GM12878 (cell line): ENCODE measurements at places on chromosomes 2 and 18. TPM values are rescaled to one million over a fixed set of nuclear protein-coding genes. Genes with fewer than 3 reads are reported as not detected.

The MOGAT1 gene
- not detected in 2 replicates for polyA plus RNA-seq

The KRTCAP3 gene
- polyA plus RNA-seq, result 0.48 and 0.51 TPM in 2 replicates

The CAVIN2 gene
- polyA plus RNA-seq, result not detected in 2 replicates

The ZNF512 gene
- 27.3 and 31.6 TPM in 2 replicates for polyA plus RNA-seq

The PRADC1 gene
- polyA plus RNA-seq, result 37.6 and 39.0 TPM in 2 replicates

The SLC8A1 gene
- polyA plus RNA-seq, result not detected in 2 replicates

The PRKAG3 gene
- not detected in 2 replicates for polyA plus RNA-seq

The FAM237A gene
- not detected in 2 replicates for polyA plus RNA-seq

The COL3A1 gene
- 0.16 and 0.46 TPM in 2 replicates for polyA plus RNA-seq

The ATF2 gene
- 41.9 and 44.7 TPM in 2 replicates for polyA plus RNA-seq

DNA sequence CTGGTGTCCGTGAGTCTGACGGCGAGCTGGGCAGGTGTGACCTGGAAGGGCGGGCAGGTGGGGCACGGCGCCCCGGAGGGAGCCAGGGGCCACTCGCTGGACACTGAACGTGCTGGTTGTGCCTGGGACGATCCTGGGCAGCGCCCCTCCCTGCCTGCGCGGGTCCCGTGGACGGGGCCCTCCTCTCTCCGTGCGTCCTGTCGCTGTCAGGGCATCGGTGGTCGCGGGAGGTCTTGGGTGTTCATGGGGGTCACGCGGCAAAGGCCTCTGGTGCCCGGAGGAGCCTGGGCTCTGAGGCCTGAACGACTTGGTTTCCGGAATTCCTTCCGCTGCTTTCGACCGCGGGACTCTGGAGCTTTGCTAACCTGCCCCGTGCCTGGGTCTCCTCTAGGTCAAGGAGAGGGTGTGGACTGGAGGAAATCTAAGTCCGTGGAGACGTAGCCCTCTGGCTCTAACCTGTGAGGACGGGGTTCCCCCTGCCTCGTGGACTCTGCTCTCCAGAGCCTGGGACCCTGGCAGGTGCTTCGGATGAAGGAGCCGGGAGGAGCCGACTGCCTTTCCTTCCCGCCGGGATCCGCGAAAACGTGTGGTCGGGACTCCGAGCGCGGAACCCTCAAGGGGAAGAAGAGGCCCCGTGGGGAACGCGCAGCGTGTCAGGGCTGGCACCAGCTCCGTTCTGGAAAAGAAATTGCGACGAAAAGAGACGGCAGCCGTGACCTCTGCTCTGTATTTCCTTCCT, 14.7 kb downstream of the SOX11 start:
- DNase-seq, result no peak

GRCh38 chr2:216114382-216114713, 5.2 kb downstream of the XRCC5 start:
- DNase-seq, result no peak

DNA sequence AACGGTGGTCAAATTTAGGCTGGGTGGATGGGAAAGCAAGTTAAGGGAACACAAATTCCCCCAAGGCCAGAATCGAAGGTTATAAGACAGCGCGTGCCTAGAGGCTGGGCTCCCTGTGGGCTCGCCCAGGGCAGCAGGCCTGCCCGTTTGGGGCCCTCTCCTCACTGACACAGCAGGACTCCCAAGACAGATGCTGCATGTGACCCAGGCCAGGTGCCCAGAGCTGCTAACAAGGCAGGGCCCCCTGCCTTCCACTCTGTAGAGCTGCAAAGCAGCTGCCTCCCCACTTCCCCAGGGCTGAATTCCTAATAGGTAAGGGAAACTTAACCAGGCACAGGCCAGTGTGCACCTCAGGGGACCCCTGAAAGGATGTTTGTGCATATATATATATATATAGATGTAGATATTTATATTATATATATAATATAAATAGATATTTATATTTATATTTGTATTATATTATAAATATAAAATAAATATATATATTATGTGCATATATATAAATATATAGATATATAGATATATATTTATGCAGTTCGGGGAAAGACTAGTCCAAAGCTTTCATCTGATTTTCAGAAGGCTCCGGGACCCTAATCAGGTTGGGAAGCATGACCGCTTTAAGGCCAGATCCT, 43.7 kb downstream of the TMEM37 start:
- no peak for DNase-seq

DNA sequence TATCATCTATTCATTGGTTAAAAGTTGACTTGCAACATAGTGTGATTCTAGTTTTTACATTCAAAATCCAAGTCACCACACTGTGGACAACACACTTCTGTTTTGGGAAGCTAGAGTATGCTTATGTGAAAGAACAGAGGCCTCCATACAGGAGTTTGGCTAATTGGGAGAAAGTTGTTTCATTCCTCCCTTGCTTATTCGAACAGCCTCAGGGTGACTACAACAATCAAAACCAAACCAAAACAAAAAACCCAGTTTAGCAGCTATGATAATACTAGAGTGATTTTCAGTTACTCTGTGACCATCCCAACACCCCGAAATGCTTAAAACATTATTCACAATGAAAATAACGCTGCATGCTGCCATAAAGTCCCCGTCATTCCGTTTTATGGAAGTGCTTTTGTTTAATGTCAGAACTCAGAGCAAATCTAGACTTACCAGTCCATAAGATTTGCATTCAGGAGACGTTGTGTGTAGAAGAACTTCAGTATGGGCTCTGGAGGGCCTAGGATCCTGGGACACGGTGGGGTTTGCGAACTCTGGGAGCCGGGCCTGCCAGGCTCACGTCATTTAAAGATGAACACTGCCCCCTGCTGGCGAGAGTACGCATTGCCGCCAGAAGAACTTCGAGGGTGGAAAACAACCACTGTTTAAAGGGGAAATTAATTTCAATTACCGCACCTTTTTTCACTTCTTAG, 111.4 kb downstream of the FTCDNL1 start:
- no peak for DNase-seq

DNA sequence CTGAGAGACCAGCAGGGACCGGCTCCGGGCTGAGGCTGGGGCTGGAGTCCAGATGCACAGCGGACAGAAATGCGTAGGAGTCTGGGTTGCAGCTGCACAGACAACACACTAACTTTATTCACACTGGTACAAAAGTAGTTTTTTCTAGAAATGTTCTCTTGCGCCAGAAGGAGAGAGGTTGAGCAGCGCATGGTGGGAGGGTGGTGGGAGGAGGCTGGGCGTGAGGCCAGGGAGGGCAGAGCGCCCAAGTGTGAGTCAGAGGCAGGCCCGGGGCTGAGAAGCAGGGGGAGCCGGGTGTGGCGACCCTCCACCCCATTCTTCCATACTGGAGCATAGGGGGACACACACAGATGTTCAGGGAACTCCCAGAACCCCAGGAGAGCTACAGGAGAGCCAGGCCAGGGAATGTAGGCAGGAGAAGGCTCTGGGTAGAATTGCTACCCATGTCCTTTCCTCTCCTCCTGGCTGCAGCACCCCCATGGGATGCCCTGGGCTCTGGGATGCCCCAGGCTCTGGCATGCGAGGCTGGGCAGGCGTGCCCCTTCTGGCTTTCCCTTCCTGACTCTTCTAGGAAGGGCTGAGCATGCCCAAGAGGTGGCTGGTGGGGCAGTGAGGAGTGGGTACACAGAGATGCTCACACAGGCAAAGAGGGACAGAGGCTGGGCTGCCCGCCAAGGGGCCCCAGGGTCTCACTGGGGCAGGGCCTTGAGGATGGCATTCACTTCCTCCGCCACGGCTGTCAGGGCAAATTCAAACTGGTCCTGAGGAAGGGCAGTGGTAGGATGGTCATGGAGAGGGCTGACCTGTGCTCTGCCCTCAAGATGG, 10.6 kb downstream of the DNAJB2 start:
- no peak for DNase-seq

DNA sequence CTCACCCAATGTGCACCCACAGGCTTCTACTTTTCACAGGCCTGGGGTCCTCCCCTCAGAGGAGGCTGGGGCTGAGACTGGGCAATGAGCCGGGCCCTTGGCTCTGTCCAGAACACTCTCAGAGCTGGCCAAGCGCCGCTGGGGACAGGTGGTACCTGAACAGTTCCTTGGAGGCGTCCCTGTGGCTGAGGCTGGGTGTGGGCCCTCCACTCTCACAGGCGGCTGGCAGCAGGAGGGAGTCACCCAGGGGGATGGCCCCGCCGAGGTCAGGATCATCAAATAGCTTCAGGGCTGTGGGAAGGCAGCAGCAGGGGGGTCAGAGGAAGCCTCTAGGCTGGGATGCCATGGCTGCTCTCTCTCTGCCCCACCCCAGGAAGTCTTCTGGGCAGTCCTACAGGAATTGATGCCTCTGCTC, 27.1 kb downstream of the HS1BP3 start:
- DNase-seq, result no peak

- DNase-seq, result no peak
Measured at GRCh38 chr2:47607005-47607679, 175.8 kb upstream of the MSH6 start.

DNA sequence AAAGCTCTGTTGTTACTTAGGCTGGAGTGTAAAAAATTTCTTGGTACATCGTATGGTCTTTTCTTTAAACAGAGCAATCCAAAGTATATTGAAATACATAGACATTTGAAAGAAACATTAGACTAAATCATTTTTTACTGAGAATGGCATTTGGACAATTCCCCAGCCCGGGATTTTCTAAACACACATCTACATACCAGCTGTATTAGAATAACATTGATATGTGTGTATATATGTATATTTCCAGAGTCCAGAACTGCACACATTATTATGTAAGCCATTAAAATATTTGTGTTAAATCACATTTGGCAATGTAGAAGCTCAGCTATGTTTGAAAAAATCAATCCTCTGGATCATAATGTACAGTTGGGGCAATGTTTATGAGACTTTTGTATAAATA, 1853.6 kb upstream of the LRRTM1 start:
- DNase-seq, result no peak

GRCh38 chr2:212520340-212520739, 18.3 kb downstream of the ERBB4 start:
- no peak for DNase-seq

DNA sequence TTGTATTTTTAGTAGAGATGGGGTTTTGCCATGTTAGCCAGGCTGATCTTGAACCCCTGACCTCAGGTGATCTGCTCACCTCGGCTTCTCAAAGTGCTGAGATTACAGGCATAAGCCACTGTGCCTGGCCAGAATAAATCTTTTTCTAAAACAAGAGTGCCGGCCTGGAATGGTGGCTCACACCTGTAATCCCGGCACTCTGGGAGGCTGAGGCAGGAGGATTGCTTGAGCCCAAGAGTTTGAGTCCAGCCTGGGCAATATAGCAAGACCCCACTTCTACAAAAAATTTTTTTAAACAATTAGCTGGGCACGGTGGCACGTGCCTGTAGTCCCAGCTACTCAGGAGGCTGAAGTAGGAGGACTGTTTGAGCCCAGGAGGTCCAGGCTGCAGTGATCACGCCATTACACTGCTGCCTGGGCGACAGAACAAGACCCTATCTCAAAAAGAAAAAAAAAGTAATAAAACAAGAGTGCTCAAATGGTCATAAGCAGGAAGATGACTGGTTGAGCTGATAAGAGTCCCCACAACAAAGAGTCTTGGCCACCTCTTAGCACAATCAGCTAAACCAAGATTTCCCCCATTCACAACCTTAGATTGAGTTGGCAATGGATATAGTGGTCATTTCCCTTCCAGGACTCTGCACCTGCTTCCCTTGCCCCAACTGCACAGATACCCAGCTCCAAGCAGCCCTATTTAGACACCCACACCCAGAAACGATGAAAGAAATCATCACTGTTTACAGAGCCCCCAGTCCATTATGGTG, 5.8 kb upstream of the UCN start:
- DNase-seq, result no peak

- DNase-seq, result no peak
Measured at GRCh38 chr18:28637897-28638296, 461.0 kb upstream of the CDH2 start.

DNA sequence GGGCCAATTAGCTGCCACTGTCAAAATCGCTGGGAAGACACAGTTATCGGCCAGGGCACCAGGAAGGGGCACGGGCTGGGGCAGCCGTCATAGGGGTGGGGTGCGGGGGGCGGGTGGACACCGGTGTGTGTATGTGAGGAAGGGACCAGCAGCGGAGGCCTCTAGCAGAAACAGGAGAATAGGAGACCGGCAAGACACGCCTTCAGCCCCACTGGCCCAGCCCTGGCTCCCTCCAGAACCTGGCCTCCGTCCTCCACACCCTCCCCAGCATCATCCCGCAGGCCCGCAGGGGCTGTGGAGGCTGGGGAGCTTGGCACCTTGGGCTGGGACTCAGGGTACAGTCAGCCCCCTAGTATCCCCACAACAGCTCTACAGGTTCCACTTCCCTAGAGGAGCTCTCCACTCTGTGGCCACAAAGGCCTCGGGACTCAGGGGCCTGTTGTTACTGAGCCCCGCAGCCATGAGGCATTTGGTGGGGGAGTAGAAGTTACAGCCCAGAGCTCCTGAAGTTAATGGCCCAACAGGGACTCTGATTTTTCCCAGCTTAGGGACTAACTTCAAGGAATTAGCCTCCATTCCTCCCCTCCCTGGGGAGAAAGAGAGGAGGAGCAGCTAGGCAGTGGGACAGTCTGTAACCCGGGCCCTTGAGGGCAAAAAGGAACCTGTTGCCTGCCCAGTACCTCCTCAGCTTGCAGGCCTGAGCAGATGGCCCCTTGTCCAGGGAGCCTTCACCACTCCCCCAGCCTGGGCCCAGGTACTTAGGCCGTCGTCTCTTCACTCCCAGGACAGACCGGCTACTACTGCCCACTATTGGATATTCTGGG, 19.9 kb downstream of the SH2D6 start:
- DNase-seq, result no peak

GRCh38 chr2:127826047-127826446, 15.1 kb upstream of the WDR33 start:
- DNase-seq, result no peak

GRCh38 chr2:215377283-215377682, 58.6 kb downstream of the FN1 start:
- no peak for DNase-seq

- DNase-seq, result no peak
Measured at GRCh38 chr18:14089191-14089590, 43.0 kb downstream of the ZNF519 start.

GRCh38 chr2:175183674-175184073, 2.2 kb upstream of the ATP5MC3 start:
- no peak for DNase-seq

DNA sequence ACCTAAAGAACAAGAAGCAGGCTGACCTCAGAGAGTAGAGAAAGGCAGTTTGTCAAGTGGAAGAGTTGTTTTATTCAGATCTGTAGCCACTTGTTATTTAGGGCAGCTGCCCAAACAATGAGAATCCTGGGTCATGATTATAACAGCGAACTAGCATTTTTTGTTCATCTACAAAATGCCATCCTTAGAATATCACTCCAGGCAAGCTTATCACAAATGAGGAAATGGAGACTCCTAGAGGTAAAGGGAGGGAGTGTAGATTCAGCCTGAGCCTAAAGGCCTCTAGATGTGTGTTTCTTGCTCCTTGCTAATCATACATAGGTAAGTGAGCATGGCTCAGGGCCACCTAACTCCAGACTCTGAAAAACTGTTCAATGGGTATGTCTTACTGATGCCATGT, 126.1 kb downstream of the HNMT start:
- DNase-seq, result no peak

GRCh38 chr2:6995391-6996097, 78.3 kb downstream of the RNF144A start:
- no peak for DNase-seq

- no peak for DNase-seq
Measured at GRCh38 chr2:212882626-212883025, 268.8 kb downstream of the IKZF2 start.
